ENCODE measurements at places on chromosomes 7 and 10. TPM values are rescaled to one million over a fixed set of nuclear protein-coding genes. Genes with fewer than 3 reads are reported as not detected.

Gene SUGCT
- total RNA-seq, result 23.6 TPM

GRCh38 chr7:102000123-102000522 lies 182.7 kb downstream of the CUX1 start:
- DNase-seq, result no peak

DNA sequence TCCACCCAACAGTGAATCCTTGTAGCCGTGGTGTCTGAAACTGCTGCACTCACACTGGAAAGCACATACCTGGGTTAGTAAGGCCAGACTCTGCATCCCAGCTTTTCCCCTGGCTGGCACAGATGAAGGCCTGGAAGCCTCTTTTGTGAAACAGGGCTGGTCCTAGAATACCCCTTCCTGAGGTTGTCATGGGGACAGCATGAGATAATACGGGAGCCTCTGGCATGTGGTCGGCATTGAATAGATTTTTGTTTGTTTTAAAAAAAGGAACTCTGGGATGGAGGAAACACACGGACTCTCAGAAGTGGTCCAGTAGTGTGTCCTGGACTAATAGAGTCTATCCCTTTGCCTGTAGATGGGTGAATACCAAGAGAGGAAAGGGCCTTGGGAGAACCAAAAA lies 129.7 kb downstream of the TMEM178B start:
- no peak for DNase-seq

DNA sequence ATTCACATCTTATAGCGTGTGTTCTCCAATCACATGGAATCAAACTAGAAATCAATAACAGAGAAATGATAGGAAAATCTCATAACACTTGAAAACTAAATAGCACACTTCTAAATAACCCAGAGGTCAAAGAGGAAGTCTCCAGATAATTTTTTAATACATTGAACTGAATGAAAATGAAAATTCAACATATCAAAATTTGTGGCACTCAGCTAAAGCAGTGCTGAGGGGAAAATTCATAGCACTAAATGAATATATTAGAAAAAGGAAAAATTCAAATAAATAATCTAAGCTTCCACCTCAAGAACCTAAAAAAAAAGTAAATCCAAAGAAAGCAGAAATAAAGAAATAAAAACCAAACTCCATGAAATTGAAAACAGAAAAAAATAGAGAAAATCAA lies 17.3 kb downstream of the CALML3 start:
- no peak for DNase-seq

DNA sequence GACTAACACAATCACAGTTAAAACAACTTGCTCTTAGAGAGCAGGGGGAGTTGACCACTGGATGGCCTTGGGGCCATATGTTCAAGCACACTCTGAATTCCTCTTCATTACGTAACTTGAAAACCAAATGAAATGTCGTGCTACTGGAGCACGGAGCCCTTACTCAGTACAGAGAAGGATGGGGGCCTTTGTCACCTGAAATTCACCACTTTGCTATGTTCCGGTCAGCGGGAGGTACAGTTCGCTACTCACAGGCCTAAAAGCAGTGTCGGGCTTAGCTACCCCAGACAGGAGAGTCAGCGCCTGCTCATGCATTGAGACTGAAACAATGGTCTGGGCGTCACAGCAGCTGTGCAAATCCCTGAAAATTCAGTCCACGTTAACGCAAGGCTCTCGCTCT lies 39.6 kb downstream of the GLI3 start:
- no peak for DNase-seq

GRCh38 chr10:91409069-91409868 lies 875 bp upstream of the HECTD2 start:
- peak; percentile 53 for DNase-seq

GRCh38 chr7:106640368-106641141 lies 20.4 kb downstream of the CCDC71L start:
- DNase-seq, result no peak

- DNase-seq, result no peak
Observed at GRCh38 chr10:1163831-1164230, 107.6 kb downstream of the WDR37 start.

DNA sequence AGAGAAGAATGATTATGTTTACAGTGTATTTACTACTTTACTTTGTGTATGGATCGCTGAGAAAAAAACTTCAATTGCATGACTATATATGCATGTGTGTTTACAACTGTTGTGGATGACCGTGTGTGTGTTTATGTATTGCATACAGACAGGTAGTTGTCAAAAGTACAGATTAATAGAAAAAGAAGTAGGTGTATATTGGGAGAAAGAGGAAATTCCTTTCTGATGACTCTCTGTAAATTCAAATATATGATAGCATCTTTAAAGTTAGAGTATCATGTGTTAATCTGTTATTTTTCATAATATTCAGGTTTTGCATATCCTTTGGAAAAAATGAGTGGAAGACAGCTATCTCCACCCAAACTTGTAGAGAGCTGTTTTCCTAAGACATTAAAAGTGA lies 160.4 kb upstream of the AGR3 start:
- no peak for DNase-seq

- no peak for DNase-seq
Observed at GRCh38 chr7:2190531-2190930, 42.2 kb downstream of the MAD1L1 start.

DNA sequence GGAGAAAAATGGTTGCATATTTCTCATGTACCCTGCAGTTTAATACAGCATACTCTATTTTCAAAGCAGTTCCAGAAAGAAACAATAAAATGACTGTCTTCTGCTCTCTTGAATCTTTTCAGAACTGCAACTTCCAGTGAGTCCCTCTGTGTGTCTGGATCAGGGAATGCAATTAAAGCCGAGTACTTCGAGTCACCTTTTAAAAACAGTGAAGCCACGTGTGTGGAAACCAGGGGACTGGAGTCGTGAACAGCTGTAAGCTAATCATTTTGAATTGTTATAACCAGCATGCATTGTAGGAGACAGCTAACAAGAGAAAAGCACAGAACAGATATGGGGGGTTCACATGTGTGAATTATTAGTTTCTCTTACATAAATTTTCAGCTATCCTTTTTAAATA lies 109.1 kb downstream of the CPED1 start:
- no peak for DNase-seq

DNA sequence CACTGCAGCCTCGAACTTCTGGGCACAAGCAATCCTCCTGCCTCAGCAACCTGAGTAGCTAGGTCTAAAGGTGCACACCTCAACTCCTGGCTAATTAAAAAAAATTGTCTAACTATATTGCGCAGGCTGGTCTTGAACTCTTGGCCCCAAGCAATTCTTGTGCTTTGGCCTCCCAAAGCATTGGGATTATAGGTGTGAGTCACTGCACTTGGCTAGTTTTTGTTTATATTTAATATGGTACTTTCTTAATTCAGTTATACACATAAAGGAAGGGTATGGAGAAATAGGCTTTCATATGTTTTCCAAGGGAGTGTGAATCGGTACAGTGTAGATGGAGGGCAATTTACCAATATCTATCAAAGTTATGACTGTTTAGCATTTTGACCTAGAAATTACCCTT lies 20.4 kb downstream of the NPVF start:
- DNase-seq, result no peak

- DNase-seq, result no peak
Observed at GRCh38 chr7:150360363-150361058, 8.1 kb upstream of the REPIN1 start.

Data from HepG2 (cell line).